ENCODE measurements at places on chromosomes 2 and 18. TPM values are rescaled to one million over a fixed set of nuclear protein-coding genes. Genes with fewer than 3 reads are reported as not detected.
A peak's percentile ranks its signal among the peaks of the same experiment; 100 is the strongest.

GRCh38 chr2:16279641-16280040 is 339.3 kb downstream of the MYCN start:
- DNase-seq: no peak

GRCh38 chr2:113068249-113068648 is 479 bp downstream of the IL1F10 start:
- DNase-seq: no peak

DNA sequence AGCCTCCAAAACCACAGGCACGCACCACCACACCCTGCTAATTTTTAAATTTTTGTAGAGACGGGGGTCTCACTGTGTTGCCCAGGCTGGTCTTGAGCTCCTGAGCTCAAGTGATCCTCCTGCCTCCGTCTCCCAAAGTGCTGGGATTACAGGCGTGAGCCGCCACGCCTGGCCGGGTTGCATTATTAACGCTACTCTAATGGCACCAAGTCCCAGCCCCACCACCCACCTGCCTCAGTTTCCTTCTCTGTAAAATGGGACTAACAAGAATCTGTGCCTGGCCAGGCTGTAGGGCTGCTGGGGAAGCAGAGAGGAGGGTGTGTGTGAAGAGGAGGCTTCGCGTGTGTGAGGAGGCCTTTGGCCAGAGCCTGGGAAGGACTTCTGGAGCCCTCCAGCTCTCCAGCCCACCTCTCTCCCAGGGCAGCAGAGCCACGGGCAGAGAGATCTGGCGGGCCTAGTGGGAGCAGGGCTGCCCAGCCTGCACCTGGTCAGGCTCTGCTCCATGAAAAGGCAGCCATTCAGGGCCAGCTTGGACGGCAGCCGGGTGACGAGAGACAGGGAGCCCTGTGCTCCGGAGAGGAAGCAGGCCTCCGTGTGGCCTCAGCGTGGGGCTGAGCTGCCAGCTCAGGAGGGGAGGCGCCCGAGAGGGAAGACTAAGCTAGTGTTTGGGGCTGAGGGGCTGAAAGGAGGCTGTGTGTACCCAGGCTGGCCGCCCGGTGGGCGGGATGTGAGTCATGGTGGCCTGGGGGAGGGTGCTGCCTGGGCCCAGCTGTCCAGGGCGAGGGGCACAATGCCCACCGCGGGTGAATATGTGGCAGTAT is 7.4 kb upstream of the B3GNT7 start:
- DNase-seq: no peak

DNA sequence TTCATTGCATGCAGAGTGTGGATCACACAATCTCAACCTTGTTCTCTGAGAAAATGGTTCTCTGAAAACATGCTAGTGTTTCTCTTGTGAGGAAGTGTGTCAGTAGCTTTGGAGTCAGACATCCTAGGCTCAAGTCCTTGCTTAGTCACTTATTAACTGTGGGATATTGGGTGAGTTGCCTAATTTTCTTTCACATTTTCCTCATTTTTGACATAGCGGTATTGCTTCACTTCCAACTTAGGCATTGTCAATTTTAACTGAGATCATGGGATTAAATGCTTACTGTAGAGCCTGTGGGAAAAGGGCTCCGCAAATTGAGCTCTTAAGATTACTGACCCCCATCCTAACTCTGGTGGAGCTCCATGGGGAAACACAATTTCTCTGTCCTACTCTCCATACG is 622.2 kb downstream of the CNTNAP5 start:
- no peak for DNase-seq

Gene CHST9
- not detected for total RNA-seq

- DNase-seq: no peak
Observed at GRCh38 chr2:40346535-40347354, 105.1 kb downstream of the SLC8A1 start.

DNA sequence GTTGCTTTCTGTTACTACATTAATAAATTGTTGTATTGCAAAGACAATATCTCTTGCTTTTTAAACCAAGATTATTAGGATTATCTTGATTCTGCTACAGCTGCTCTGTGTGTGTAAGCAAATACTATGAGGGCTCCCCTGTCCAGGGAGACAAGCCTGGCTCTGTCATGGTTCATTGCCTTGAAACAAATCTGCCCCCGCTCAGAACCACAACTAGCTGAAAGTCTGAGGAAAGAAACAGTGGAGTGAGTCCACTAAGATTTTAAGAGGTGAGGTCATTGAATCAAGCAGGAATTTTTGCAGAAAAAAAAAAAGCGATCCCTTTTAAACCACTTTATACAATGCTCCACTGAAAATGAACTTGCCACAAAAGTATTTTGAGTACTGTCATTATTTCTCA is 30.8 kb upstream of the LRRTM4 start:
- peak; percentile 76 for DNase-seq

Gene CD302
- not detected for total RNA-seq

- DNase-seq: no peak
Observed at GRCh38 chr2:118539290-118539689, 308.2 kb downstream of the EN1 start.

GRCh38 chr2:252001-252602 is 11.7 kb downstream of the SH3YL1 start:
- no peak for DNase-seq

DNA sequence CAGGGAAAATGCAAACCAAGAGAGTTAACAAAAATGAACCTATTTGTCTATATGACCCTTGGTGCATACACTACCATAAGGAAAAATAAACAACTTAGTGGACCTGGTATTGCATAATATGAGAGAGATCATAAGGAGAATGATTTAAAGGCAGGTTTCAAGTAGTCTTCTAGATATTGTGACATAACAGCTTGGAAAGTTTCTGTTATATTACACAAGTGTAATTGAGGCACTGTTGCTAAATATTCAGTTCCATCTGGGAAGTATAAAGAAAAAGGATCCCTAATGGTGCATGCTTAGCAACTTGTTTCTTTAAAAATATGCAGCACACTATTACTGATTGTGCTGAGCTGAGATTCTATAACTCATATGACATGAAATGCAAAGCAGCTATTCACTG is 252.2 kb upstream of the SPHKAP start:
- no peak for DNase-seq

Gene HOXD11
- not detected for total RNA-seq

Gene UBR3
- 8.6 TPM for total RNA-seq

DNA sequence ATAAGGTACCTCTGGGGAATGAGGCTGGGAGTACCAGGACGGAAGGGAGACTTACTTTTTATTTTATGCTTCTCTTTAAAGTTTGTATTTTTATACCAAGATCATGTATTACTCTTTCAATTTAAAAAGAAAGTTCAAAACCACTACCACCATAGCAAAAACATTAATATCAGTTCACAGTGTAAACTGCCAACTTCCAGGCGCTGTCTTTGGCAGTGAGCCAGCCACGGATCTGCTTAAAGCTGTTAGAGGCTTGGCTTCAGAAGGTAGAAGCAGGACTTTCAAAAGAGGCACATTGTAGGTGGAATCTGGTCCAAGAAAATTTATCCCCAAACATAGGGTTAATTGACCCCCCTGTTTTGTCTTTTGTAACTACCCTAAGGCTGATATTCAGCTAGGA is 74.8 kb downstream of the B3GNT2 start:
- DNase-seq: no peak

- DNase-seq: peak; percentile 3
Observed at GRCh38 chr2:88669482-88670214, 21.8 kb upstream of the RPIA start.

DNA sequence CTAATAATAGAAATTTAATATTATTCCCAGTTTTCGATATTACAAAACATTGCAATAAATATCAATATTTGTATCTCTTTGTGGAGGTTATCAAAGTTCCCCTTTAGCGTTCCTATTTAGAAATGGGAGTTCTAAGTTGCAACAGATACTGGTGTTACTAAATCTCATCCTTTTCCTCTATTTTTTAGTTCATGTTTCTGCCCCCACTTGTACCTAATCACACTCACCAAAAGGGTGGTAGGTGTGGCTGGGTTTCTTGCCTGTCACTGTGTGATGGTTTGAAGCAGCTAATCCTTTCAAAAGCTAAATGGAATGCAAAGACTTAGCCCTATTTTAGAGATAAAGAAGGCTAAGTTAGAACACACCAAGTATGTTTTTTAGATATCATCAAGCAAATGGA is 997.9 kb downstream of the TSN start:
- DNase-seq: no peak

Gene PROC
- 0.44 TPM for total RNA-seq

DNA sequence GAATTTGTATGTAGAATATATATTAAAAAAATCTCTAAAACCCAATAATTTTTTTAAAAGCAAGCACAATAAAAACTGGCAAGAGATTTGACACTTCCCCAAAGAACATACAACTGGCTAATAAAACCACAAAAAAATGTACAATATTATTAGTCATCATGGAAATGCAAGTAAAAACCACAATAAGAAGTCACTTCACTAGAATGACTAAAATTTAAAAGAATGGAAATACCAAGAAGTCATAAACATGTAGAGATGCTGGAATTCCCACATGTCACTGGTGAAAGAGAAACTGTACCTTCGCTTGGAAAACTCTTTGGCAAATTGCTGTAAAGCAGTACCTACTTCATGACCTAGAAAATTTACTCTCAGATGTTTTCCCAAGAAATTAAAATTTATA is 43.4 kb upstream of the KYNU start:
- no peak for DNase-seq

DNA sequence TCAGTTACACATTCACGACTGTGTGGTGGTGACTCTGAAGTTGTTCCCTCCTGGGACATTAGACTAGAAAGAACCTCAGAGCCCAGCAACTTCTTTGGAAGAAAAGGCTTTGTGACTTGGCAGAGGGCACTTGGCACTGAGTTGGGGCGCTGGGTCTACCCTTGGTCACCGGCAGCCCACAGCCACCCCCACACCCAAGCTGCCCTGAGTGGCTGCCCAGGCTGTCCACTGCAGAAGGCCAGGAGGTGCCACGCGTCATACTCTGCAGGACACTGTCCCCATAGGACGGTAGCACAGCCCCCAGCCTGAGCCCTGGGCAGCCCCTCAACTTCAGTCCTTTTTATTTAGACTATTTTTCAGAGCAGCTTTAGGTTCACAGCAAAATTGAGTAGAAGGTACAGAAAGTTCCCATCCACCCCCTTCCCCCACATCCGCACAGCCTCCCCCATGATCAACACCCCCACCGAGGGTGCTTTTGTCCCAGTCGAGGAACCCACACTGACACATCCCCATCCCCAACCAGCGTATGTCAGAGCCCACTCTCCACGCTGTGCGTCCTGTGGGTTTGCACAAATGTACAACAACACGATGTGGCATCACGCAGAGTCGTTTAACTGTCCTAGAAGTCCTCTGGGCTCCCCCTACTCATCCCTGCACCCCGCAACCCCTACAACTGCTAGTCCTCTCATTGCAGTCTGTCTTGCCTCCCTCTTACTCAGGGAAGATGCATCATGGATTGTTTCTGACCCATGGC is 1.1 kb downstream of the PRLH start:
- no peak for DNase-seq

- DNase-seq: no peak
Observed at GRCh38 chr2:100237163-100237562, 85.1 kb downstream of the LONRF2 start.

DNA sequence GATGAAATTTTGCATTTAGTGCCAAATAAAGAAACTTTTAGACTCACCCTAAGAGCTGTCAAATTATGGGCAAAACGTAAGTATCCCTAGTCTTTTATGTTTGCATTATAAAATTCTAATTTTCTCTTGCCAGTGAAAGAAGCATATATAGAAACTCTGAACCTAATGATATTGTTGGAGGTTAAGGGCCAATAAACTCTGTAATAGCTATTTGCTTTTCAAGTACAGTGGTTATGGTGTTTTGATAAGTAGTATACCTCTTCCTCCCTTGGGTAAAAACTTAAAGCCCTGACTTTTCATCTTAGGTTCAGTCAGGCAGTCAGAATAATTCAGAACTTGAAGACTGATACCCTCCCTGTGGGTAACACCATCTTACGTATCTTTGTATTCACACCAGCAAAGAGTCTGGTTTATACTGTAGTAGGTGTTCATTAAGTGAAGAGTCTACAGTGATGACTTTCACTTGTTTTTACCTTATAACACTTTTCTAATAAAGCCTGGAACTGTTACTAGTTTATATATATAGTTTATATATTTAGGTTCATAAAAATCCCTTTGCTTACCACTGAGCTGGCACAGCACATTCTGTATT is 19.1 kb downstream of the PAPOLG start:
- DNase-seq: no peak

- no peak for DNase-seq
Observed at GRCh38 chr18:63316612-63317555, 2.7 kb downstream of the BCL2 start.

Gene HOXD13
- not detected for total RNA-seq

DNA sequence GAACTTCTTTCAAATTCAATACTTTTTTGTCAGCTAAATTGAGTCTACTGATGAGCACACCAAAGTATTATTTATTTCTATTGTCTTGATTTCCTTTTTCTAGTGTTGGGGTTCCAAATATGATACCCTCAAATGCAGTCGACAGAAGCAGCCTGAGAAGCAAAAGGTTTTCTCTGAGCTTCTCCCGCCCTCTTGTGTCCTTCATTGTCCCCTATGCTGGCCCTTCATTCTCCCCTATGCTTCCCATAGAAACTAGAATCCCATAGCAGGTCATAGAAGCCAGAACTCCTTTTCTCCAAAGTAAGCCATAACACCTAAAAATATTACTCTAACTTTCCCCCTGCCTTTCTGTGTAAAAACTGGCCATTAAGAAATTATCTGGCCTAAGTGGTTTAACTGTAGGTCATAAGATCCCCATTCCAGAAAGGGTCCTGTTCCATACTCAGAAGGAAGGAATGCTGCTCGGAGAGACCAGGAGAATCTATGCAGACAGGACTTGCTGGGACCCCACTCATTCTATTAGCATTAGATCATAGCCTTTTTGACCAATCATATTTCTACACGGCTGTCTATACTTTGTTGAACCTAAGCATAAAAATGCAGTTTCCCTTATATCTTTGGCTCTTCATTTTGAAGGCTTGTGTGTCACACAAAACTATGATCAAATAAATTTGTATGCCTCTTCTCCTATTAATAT is 764.6 kb upstream of the PKDCC start:
- no peak for DNase-seq

Gene GCG
- not detected for total RNA-seq

DNA sequence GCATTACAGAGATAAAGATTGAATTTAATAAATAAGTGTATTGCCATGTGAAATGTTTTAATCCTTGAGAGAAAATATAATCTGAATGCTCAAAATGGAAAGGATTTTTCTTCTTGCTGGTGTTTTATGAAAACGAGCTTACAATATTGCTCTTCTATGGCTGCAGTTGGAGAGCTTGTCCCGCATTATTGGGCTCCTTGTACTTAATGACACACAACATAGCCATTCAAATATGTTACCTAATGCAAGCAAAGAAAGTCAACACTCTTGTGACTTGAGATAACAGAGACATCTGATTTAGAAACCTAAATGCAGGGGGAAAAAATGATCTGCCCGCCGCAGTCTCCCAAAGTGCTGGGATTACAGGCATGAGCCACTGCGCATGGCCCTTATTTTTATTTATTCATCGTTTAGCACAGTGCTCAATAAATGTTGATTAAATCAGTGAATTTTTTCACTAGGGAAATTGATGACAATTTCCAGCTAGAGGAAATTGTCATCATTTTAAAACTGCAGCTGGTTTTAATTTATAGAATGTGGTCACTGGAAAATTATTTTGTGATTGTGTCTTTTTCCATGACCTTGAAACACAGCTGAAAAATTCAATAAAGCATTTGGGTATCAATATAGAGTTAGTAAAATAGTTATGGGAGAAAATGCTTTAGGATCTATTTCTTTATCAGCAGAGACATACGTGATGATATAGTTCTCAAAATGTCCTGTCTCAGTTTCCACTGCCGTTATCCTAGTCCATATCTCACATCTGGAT is 2.4 kb upstream of the PRKD3 start:
- DNase-seq: no peak

GRCh38 chr18:26307161-26307773 is 81.0 kb downstream of the TAF4B start:
- peak; percentile 13 for DNase-seq

Measured in Caki2 (cell line).